SJCRH30 (cell line): ENCODE measurements at places on chromosomes 1 and 21. TPM values are rescaled to one million over a fixed set of nuclear protein-coding genes. Genes with fewer than 3 reads are reported as not detected.

GRCh38 chr1:232521660-232522059 is 108.3 kb downstream of the SIPA1L2 start:
- no peak overlapping the region for H3K4me3 ChIP-seq
- no peaks in the 10 kb centered on the region for H3K36me3 ChIP-seq
- DNase-seq, result no peak
- H3K27ac ChIP-seq, result no peak overlapping the region

GRCh38 chr21:37380349-37381323 is 14.1 kb downstream of the DYRK1A start:
- no peak for DNase-seq
- H3K4me1 ChIP-seq, result peaks cover 4% of the 10 kb centered on the region
- H3K27me3 ChIP-seq, result no peaks in the 10 kb centered on the region
- H3K4me3 ChIP-seq, result no peak overlapping the region
- H3K27ac ChIP-seq, result no peak overlapping the region

DNA sequence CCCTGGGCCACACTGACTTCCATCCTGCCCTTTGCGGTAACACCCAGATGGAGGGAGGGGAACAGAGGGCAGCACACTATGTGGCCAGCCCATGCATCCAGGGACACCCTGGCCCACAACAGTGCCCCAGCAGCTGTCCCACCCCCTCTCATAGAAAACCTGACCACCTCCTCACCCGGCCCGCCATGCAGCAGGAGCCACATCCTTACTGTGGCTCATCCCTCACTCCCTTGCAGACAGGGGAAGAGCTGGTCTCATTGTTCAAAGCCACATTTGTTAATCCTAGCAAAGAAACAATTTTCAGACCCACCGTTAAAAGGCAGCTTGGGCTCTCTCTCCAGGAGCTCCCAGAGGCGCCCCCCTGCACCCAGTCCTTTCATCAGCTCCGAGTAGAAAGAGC is 23.2 kb upstream of the NUP133 start:
- H3K36me3 ChIP-seq, result peaks cover 19% of the 10 kb centered on the region
- no peaks in the 10 kb centered on the region for H3K27me3 ChIP-seq
- no peak for DNase-seq
- no peak overlapping the region for H3K27ac ChIP-seq
- H3K4me3 ChIP-seq, result no peak overlapping the region

DNA sequence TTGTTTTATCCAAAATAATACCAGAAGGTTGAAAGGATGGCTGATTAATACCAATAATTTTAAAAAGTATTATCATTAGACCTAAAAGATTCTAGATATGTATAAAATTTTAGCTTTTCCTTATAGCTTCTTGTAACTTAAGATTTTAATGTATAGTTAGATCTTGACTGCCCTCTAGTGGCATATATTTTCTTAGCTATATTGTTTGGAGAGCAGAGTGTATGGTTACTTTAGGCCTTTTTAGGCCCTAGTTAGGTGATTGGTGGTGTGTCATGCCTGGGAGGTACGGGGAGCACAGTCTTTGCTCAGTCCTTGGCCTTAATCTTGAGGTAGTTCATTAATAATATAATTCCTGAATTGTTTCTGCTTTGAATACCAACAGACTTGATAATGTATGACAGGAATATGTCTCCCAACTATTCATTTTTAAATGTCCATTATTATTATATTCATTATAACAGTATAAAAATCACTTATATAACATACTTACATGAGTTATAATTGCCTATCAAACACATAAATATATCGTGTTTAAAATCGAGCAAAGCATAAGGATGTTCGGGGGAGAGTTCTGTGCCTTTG is 328.4 kb downstream of the ZP4 start:
- peak; percentile 73 for DNase-seq
- no peaks in the 10 kb centered on the region for H3K27me3 ChIP-seq
- no peak overlapping the region for H3K27ac ChIP-seq
- no peaks in the 10 kb centered on the region for H3K4me1 ChIP-seq

DNA sequence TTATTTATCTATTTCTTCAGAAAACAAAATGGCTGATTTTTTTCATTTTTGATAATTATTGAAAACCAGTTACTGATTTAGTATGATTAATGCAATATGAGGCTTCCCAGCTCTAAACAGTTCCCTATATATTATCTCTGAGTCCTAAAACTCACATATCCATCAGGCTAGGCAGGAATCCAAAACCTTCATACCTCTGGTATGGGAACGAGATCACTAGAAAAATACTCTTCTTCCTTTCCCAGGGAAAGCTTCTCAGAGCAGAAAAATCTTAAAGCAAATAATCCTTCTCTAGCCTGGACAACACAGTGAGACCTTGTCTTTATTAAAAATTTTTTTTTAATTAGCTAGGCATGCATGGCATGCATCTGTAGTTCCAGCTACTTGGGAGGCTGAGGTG is 42.5 kb downstream of the KDM5B start:
- H3K4me1 ChIP-seq, result no peaks in the 10 kb centered on the region
- H3K27me3 ChIP-seq, result no peaks in the 10 kb centered on the region
- H3K4me3 ChIP-seq, result no peak overlapping the region
- H3K36me3 ChIP-seq, result peaks cover 4% of the 10 kb centered on the region; the same call in 1 of the 2 replicates

DNA sequence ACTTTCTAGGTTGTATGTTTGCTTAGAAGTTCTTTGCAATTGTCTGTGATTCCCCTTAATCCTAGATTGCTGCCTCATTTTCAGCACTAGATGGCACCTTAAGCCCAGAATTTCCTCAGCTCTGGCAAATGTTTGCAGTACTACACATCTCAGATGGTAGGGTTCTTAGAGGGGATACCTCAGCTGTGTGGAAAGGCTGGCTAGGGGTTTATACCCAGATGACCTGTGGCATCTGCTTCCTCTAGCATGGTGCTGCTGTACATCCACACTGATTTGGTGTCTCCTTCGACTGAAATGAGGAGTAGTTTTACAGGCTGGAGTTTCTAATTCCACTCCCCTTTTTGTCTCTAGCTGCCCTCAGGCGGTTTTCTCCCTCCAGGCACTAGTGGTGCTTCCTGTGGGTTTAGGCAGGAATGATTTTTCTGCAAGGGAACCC is 23.5 kb downstream of the ASB17 start:
- H3K4me1 ChIP-seq, result 0 out of 2 replicates have a peak, but pooled peaks cover 2% of the 10 kb centered on the region
- H3K27me3 ChIP-seq, result no peaks in the 10 kb centered on the region
- no peak overlapping the region for H3K4me3 ChIP-seq
- DNase-seq, result peak; percentile 83
- no peak overlapping the region for H3K27ac ChIP-seq

DNA sequence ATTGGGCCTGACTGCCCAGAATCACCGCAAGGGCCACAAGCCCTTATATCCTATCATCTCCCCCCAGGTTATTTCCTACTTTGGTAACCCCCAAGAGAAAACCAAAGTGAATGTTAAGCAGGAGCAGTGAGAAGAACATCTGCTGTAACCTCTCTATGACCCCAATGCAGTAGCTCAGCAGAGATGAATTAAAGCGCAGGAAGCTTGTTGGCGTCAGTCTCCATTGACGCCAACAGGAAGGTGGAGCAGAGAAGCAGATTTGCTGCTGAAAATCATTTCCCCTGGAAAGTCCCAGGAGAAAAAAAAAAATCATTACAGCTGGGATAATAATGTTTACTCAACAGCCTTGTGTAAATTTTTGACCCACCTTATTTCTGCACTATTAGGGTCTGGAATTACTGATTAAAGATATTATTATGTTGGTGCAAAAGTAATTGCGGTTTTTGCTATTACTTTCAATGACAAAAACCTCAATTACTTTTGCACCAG is 33.2 kb upstream of the FAM163A start:
- H3K4me3 ChIP-seq, result no peak overlapping the region
- H3K27me3 ChIP-seq, result no peaks in the 10 kb centered on the region
- H3K4me1 ChIP-seq, result peaks cover 3% of the 10 kb centered on the region; the same call in 1 of the 2 replicates
- H3K27ac ChIP-seq, result no peak overlapping the region
- H3K36me3 ChIP-seq, result no peaks in the 10 kb centered on the region

DNA sequence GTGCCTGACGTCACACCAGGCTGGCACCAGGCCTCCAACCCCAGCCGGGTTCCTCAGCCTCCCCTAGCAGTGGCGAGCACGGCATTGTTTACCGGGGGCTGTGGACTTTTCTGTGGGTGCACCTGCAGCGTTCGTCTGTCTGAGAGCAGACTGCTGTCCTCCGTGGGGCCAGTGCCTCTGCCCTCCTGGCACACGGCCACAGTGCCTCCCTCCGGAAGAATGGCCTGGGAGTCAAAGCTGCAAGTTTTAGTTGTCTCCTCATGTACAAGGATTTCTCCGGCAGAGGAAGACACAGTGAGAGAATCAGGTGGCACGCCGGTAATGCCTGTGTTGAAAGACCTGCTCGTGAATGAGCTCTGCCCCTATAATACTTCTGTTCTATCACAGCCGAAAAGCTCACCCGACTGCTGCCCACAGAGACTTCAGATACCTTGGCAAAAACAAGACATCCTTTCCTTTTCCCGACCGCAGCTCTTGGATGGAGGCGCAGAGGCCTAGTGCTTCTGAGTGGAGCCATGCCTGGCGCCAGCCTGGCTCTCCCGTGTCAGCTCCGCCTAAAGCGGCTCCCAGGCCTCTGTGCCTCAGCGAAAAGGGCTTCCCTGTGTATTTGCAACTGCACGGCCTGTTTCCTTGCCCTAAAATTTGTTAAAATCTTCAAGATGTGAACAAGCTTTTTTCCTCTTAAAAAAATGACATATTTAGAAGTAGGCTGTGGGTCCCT is 71.4 kb downstream of the AGPAT3 start:
- H3K27me3 ChIP-seq, result no peaks in the 10 kb centered on the region
- no peak overlapping the region for H3K27ac ChIP-seq

DNA sequence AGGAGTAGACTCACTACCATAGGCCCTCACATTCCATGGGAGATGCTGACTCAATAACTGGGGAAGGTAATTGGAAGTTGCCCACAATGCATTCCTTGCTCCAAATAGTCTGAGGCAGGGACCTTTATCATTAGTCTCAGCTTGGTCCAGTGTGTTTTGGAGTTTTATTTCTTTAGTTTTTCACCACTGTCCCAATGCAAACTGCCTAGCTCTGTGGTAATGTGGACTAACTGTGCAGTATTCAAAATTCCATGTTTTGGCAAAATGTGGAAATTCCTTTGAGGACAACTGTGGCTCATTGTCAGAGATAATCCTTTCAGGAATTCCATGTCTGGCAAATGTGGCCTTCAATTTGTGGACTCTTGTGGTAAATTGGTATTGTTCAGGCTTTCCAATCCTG is 78.1 kb upstream of the PAPPA2 start:
- no peak overlapping the region for H3K4me3 ChIP-seq
- H3K4me1 ChIP-seq, result no peaks in the 10 kb centered on the region
- no peaks in the 10 kb centered on the region for H3K27me3 ChIP-seq
- no peak overlapping the region for H3K27ac ChIP-seq
- H3K36me3 ChIP-seq, result no peaks in the 10 kb centered on the region

HEYL gene
- total RNA-seq, result 61.9 and 66.5 TPM in 2 replicates

CDK18 gene
- total RNA-seq, result 1.1 and 2.1 TPM in 2 replicates
